ENCODE measurements at places on chromosomes 1 and 21.

DNA sequence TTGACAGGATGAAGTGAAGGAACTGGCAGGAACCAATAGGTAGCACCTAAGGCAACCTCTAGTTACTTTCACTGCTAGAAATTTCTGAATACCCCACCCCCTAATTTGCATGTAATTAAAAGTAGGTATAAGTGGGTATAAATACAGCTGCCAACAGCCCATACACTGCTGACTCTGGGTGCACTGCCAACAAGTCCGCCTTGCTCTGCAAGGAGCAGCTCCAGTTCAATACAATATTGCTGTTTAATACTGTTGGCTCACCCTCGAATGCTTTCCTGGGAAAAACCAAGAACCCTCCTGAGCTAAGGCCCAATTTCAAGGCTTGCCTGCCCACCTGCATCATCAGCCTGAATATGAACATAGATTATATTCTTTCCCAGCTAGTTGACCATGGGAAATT lies 981.9 kb downstream of the ADGRL2 start:
- DNase-seq, result no peak

GRCh38 chr1:117161887-117162286 lies 40.3 kb upstream of the TRIM45 start:
- DNase-seq, result no peak

DNA sequence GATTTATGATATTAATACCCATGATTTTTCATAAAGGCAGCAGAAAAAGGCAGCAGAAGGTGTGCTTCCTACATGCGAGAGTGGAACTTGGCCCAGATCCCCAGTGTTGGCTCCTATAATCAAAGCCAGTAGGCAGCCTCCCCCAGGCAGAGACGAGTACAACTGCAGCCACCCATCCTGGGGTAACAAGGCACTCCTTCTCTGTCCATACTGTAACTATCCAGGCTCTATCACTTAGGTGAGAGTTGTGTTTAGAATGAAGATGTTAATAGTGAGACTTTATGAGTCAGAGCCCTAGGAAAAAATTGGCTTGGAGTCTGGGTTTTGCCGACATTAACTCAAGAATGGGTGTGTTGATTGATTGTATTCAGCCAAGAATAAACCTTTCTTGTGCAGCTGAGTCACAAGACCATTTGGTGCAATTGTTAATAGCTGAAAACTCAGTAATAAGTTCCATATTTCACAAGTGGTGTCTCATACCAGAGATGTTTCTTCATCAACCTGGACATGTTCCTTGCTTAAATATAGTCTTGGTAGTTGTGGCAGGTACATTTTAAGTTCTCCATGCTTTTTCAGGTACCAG lies 322.3 kb downstream of the DUSP10 start:
- DNase-seq, result no peak

DNA sequence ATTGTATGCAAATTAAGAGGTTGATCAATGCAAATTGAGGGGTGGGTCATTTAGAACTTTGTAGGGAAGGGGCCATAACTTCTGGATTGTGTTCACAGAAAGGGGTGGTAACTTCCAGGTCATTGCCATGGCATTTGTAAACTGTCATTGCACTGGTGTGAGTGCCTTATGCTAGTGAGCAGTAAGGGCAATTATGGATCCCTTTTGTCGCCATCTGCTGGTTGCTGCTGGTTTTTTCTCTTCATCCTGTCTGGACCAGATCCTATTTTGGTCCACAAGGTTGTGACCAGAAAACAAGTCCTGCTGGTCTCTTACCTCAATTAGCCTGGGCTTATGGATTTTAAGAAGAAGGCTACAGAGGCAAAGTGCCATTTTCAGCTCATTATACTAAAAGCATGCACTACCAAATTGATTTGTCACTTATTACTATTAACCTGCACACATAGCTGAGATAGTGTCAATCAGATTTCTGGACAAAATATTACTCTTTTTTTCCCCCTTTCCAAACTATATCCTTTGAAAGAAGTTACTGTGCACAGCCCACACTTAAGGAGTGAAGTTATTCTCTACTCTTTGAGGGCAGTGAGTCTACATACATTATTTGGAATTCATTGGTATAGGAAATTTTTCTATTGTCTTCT lies 196.2 kb downstream of the ZC3H11B start:
- DNase-seq, result peak; percentile 19

DNA sequence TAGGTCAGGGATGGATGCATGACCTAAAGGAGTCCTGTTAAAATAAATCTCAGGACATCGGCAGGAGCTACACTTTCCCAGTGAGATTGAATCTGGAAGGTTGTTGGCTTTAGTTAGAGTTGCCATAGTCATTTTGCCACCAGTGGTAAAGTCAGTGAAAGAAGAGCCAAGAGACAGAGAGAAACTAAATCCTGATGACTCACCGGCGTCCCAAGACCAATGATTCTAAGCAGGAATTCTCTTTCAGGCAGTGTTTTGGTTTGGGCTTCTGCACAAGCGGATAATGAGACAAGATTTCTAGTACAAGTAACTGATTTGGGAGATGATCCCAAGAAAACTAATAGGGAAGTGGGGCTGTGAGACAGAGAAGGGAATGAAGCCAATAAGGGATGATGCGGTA lies 88.8 kb upstream of the ETS2 start:
- DNase-seq, result no peak

GRCh38 chr1:94819238-94819944 lies 766 bp upstream of the SLC44A3 start:
- peak; percentile 13 for DNase-seq

Data from urothelium cell line (cell line).